ENCODE measurements at places on chromosomes 16 and 17.

DNA sequence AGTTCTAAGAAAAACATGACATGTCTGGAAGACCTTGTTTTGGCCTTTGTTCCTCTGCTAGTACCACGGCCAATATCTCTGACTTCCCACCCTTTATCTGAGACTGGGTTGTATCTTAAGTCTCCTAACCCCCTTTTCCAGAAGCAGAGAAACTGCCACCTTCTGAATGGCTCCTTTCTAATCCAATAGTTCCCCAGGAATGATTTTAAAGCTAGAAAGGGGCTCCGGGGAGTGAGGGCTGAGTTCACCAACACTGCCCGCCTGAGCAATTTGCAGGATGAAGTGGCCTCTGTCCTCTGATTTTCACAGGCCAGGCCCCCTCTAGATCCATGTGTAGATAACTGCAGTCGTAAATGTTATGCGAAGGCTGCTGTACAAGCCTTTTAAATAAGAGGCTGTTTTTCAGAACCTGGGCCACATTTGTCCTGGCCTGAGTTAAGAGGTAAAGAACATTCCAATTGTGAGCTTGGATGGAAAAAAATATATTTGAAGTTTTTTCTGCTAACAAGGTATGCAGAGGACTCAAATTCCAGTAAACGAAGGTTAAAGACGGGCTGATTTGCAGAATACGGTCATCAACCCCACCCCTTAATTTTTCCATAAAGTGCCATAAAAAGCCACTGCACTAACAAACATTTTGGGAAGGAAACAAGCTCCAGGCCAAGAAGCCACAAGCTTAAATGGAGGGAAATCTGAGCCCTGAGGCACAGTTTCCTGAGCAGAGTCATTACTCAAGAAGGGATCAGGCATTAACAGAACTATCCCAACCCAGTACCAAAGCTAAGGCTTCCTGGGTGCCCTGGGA is 117.0 kb upstream of the MAF start:
- DNase-seq: no peak

DNA sequence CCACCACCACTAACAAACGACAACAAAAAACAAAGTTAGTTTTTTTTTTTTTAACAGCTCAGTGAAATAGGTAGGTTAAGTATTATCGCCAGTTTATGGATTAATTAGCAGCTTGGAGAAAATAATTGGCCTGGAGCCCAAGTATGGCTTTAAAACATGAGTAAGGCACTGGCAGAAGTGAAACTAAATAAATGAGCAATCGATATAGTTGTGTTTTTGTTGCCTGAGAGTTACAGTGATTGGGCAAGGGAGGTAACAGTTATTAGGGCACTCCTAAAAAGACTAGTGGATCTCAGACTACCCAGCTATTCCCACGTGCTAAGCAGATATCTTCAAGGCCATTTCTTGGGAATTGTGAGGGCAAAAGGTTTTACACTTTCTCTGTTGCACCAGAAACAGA is 2.4 kb downstream of the MLKL start:
- DNase-seq: no peak

DNA sequence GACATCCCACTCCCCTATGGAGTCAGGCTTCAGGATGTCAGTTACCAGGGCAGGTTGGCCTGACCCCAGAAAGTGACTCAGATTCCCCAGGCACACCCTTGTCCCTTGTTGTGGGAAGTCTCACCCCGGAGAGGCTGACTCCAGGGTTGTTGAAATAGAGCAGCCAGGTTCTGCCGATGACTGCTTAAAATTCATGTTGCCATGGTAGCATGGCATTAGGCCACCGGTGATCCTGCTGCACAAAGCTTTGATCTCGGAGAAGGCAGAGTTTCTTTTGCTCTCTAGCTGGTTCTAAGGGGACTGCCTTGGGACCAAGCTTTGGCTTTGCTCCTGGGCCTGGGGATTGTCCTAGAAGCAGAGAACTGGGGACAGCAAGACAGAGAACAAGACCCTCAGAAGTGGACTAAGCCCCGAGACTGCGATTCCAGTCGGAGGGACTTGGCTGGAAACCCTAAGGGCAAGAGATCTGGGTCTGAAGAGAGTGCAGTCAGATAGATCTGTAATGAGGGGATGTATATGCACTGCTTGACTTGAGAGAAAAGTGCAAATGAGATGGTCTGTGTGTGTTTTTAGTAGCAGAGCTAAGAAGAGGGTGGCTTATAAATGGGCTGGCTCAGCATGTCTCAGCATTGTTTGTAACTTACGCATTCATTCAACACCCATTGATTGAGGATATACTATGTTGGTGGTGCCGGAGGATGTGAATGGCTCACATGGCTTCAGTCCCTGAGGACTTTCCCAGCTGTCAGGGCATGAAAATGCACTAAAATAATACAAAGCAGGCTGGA is 106.9 kb downstream of the RGS9 start:
- DNase-seq: no peak

- DNase-seq: no peak
These were observed 50.9 kb upstream of the CPNE2 start for GRCh38 chr16:57041182-57042156.

DNA sequence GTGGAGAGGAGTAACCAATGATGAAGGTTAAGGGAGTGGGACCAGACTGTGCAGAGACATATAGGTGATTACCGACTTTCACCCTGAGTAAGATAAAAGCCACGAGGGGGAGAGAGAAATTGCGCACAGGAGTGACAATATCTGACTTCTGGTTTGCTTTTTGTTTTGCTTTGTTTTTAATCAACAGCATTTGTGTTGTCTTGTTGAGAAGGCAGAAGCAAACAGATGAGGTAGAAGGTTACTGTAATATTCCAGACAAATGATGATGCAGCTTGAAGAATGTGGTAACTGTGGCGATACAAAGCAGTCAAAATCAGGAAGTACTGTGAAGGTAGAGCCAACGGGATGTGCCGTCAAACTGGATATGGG is 7.5 kb downstream of the PELP1 start:
- DNase-seq: no peak

DNA sequence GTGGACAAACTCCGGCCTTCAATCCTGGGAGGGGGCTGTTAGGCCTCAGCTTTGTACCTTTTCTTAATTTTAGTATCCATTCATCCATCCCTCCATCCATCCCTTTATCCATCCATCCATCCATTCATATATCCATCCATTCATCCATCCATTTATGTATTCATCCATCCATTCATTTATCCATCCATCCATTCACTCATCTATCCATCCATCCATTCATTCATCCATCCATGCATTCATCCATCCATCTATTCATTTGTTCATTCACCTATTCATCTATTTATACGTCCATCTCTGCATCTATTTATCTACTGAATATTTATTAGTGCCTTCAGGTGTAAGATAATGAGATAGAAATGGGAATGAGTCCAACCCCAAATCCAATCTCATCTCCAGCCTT is 26.0 kb upstream of the MMP2 start:
- no peak for DNase-seq

DNA sequence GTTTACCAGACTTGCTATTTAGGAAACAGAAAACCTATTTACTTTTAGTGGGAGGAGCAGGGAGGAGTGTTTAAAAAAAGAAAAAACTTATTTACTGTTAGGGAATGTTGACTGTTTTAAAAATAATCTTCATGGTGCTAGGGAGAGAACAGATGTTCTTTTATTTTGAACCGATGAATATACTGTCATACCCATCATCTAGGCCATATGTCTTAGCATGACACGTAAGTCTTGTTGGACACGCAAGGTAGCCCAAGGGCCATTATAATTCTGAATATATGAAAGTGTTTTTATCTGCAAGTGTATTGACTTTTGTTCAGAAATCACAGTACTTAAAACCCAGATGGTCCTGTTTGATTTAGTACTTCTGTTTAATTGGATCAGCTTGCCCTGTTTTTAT is 11.6 kb downstream of the WIPF2 start:
- no peak for DNase-seq

- DNase-seq: no peak
These were observed 166.5 kb downstream of the LAT start for GRCh38 chr16:29151317-29151716.

GRCh38 chr17:2656283-2656682 is 55.3 kb downstream of the CLUH start:
- DNase-seq: no peak

DNA sequence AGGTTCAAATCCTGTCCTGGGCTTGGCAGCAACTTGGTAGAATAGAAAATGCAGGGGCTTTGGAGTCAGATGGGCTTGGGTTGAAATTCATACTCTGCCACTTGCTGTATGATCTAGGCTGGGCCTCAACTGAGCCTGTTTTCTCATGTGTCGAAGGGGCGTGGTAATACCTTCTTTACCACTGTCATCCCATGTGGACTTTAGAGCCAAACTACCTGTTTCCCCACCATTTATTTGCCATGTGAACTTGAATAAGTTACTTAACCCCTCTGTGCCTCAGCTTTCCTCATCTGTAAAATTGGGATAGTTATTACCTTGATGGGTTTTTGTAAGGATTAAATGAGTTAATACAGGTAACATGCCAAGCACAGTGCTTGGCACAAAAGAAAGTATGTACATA is 106.0 kb downstream of the COPRS start:
- no peak for DNase-seq

DNA sequence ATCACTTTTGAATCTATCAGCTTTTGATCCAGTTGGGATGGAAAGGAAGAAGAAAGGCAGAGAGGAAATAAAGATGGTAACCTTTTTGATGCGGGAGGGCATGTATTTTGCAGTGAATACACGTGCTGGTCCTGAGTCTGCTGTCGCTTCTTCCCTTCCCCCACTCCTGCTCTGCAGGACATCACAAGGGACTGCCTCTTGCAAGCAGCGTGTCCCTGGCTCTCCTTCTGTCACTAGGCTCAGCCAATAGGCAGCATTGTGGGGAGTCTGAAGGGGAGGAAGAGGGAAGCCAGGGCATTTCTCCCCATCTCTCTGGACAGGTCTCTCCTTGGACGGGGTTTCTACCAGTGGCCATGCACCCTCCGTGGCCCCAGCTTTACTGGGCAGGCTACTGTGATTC is 15.7 kb upstream of the WFDC1 start:
- no peak for DNase-seq

DNA sequence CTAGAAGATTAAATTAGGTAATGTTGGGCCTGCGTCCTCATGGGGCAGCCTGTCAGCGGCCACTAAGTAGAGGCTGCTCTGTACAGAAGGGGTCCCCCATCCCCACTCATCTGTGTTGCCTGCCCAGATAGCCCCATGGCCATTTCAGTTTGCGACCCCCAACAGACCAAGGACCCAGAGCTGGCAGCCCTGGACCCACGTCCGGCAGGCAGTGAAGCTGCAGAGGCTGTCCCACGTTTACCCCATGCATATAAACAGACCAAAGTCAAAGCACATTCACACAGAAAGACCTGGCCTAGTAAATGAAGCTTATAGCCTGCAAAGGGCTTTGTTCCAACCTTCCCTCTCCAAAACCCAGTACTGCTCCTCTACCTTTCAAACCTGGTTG is 4.6 kb downstream of the PDF start:
- DNase-seq: no peak

GRCh38 chr16:49644145-49644463 is 211.8 kb downstream of the ZNF423 start:
- DNase-seq: no peak

- DNase-seq: no peak
These were observed 218.1 kb downstream of the CDH11 start for GRCh38 chr16:64903770-64904169.

DNA sequence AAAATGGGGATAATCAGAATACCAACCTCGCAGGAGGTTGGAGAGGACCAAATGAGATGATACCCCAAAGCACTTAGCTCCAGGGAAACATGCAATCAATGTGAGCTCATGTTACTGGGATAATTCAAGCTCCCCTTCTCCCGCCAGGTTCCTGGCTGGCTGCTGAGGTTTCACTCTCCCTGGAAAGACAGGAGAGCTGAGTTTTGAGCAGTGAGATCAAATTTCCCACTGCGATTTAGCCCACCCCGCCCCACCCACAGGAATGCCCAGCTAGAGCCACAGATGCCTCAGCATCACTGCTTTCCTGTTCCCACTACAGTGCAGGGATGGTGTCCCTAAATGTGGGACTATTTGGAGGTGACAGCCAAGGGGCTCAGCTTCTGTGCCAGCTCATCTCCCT is 56.7 kb downstream of the ZNF423 start:
- no peak for DNase-seq

DNA sequence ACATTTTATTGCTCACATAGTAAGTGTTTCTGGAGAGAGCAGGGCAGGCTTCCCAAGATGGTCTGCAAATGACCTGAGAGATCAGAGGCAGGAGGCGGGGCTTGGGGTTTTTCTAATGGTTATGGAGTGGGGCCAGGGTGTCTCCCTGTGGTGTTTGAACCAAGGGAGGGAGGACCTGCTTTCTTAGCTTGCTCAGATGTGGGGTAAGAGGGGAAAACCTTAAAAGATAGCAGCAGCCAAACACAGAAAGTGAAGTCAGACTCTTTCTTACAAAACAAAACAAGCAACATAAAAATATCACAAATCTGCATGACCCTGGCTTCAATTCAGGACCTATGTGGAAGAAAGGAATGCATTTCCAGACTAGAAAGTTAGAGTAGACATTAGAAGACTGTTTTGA is 22.9 kb upstream of the DNAJA2 start:
- no peak for DNase-seq

- DNase-seq: no peak
These were observed 73.3 kb upstream of the TOB1 start for GRCh38 chr17:50939542-50939794.

- no peak for DNase-seq
These were observed 129.4 kb downstream of the TANC2 start for GRCh38 chr17:63095459-63095858.

- no peak for DNase-seq
These were observed 2.0 kb downstream of the MAF start for GRCh38 chr16:79598348-79599181.

- DNase-seq: no peak
These were observed 49.5 kb upstream of the MTSS2 start for GRCh38 chr16:70735141-70735979.

DNA sequence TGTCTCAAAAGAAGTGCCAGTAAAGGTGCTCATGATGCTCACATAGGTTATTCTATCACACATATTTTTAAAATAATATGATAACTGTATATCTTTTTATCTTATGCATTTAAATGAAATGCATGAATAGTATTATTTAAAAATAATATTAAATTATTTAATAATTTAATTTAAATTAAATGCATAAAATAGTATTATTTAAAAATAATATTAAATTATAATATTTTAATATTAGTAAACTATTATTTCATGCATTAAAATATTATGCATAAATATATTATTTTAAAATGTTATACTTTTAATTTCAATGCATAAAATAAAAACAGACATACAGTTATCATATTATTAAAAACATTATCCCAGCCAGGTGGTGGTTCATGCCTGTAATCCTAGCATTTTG is 33.4 kb downstream of the TMC7 start:
- DNase-seq: no peak

- no peak for DNase-seq
These were observed 762 bp downstream of the CDK12 start for GRCh38 chr17:39461926-39462569.

DNA sequence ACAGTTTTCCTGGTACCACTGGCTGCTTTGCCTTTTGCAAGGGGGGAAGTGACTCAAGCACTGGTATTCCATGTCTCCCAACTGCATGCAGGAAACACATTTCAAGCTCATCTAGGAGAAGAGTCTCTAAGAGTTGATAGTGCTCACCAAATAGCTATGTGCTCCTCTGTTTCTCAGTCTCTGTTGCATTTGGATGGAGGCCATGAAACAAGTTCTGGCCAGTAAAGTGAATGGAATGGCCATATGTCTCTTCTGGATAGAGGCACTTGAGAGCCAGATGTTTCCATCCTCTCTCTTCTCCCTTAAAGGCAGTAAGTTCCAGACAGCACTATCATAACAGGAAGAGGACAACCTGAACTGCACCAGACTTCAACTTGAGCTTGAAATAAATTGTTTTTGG is 60.6 kb downstream of the C16orf82 start:
- DNase-seq: no peak

- no peak for DNase-seq
These were observed 18.2 kb downstream of the LASP1NB start for GRCh38 chr17:38943607-38944006.

- no peak for DNase-seq
These were observed 615 bp downstream of the PRPSAP1 start for GRCh38 chr17:76353004-76353598.

Measured in esophagus squamous epithelium (tissue), 5 donors.